ENCODE measurements at places on chromosomes 2 and 18.

GRCh38 chr18:46214435-46214834 lies 110.2 kb downstream of the HAUS1 start:
- no peak for DNase-seq

- no peak for DNase-seq
These were observed 11.9 kb upstream of the SLC14A1 start for GRCh38 chr18:45712061-45712460.

- no peak for DNase-seq
These were observed 7.3 kb downstream of the CEP192 start for GRCh38 chr18:12998332-12999060.

- DNase-seq = no peak
These were observed 52.0 kb upstream of the CALCRL start for GRCh38 chr2:187499941-187500532.

DNA sequence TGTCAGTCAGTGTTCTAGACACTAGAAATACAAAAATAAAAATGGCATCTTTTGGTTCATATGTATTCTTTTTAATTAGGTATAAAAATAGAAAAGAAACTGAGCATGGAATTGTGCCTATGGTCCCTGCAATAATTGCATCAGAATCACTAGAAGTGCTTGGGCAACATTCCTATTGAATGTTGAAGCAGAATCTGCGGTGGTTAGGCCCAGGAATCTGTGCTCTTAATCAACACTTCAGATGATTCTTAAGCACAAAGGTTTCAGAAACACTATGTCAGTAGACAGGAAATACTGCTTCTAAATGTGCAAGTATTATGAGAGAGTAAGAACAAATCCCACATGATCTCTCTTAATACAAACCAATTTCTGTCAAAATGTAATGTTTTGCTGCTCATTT lies 20.3 kb upstream of the RBBP8 start:
- DNase-seq = no peak

- no peak for DNase-seq
These were observed 807.1 kb downstream of the RNF144A start for GRCh38 chr2:7724336-7724735.

DNA sequence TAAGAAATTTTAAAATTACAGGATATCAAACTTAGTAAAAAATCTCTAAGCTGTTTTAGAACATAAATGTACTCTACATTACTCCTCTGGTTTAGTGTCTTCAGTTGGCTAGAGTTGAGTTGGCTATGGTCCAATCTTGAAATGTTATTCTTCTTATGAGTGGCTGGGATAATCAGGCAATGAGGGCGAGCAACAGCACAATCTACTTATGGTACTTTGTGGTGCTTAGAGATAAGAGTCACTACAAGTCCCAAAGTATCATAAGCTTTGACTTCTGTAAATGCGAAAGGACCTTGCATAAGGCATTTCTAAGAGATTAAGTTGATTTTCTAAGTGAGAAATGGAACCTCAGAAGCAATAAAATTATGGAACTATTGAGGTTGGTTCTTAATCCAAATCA lies 361.7 kb downstream of the GPD2 start:
- DNase-seq = no peak

- DNase-seq = no peak
These were observed 252.2 kb upstream of the SPHKAP start for GRCh38 chr2:228433721-228434120.

DNA sequence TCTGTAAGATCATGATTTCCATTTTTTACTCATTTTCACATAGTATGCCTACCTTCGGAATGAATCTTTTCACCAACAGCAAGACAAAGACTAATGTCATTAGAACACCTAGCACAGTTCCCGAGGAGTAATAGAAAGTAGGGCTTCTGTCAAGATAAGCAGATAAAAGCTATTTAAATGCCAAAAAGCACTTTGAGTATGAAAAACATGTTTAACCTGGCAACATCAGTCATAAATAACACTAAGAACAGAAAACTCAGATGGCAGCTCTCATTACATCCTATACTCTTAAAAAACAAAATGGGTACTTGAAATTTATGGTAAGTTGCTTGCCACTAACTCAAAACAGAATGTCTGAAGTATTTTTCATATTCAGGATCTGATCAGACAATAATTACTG lies 17.1 kb downstream of the NEMP2 start:
- no peak for DNase-seq

- DNase-seq = no peak
These were observed 136.5 kb upstream of the ETAA1 start for GRCh38 chr2:67260343-67261277.

DNA sequence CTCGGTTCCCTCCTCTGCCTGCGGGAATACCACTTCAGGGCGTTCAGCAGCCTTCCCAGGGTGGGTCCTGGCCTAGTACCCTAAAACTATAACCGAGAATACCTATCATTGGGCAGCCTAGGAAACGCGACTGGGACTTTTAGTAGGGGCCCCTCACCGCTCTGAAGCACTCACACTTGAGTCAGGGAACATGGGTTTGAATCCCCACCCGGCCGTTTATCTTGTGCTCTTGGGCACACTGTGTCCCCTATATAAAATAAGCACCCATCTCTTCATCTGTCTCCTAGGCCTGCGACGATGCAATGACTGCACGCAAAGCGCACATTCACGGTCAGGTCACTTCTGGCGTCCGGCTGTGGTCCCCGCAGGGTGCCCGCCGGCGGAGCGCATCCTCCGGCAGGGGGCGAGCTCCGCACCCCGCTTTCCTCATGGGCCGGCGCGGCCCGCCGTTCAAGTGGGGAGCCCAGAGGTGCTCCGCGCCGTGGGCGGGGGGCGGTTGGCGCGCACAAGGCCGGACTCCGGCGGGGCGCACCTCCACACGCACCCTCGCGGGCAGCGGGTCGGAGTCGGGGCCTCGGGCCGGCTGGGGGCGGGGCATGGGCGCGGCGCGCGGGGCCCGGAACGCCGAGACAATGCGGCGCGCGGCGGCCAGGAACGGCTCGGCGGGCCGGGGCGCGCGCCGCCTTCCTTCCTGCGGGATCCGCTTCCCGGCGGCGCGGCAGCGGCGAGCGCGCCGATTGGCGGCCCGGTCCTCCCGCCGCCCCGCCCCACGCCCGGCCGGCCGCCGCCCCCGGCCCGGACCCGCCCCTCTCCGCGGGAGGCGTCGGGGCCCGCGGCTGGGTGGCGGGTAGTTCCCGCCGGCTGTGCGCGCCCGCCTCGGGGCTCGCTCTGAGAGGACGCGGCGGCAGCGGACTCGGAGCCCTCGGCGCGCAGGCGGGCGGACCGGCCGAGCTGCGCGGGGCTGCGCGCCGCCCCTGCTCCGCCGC lies at the start of gene ASAP2:
ASAP2 (plus strand) TSS at position 850 of the 986 bp plus-strand sequence. CDS start 293 bp downstream, outside the sequence.
- DNase-seq = no peak

DNA sequence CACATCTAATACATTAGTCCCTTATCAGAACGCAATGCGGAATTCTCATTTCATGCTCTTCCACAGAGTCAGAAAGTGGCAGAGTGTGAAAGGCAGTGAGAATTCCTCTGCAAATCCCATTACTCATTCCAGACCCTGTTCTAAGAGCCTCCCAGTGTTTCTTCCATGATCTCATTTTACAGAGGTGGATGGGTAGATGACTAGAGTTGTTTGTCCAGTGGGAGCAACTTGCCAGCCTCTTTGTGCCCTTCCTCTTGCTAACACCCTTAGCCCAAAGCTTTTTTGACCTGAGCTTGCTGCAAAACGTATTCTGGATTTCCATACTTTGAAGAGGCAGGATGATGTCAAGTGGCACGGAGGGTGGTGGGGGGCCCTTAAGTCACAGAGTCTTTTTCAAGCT lies 467.7 kb upstream of the RGPD4 start:
- DNase-seq = no peak

DNA sequence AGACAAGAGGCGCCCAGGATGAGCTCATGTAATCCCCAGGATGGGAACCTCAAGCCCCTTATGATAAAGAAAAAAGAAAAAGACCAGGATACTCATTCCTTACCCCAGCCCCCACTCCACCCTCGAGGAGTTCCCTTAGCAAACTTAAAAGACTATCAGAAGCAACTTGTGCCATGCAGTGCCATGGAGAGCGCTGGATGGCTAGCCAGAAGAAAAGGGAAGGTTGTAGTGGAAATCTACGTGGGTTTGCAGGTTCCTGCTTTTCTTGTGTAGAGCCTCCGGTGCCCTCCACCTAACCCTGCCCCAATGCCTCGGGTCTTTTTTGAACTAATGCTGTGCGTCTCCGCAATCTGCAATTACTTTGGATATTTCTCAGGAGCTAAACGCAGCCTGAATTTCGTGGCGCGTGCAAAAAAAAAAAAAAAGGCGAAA lies 16.2 kb upstream of the BCL11A start:
- no peak for DNase-seq

- no peak for DNase-seq
These were observed 224.3 kb downstream of the ANAPC1 start for GRCh38 chr2:111659361-111660333.

GRCh38 chr2:212842544-212843185 lies 304.1 kb upstream of the ERBB4 start:
- DNase-seq = no peak

- no peak for DNase-seq
These were observed 27.6 kb upstream of the MYO1B start for GRCh38 chr2:191217580-191217979.

DNA sequence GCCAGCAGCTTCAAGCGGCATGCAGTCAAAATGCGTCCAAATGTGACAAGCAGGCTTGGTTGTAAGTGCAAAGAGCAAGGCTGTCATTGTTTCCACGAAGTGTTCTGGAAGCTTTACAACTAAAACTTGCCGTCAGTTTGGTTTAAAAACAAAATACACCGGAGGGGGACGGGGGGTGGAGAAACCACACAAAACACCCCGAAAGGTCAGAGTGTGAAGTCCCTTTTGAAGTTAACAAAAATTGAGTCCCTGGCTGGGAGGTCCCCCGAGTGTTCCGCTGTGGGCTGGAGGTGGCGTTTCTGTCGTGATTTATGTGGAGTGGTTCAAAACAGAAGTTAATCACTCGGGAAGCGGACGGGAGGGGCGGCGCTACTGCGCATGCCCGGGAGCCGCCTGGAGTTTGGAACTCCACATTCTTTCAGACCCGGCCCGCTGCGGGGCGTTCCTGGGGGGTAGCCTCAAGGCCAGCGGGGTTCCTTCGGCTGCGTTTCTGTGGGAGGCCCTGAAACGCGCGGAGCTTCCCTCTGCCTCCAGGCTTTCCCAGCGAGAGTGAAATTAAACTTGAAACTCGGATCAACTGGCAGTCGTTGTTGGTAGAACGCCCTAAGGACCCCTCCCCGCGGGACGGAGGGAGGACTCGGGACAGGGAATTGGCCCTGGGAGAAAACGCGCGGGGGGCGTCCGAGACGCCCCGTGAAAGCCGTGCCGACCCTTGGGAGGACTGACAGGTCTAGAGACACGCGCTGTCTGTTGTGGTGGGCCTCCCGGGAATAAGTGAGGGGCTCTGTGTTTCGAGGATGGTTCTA lies 1.4 kb downstream of the TGIF1 start:
- DNase-seq = peak; percentile 69

DNA sequence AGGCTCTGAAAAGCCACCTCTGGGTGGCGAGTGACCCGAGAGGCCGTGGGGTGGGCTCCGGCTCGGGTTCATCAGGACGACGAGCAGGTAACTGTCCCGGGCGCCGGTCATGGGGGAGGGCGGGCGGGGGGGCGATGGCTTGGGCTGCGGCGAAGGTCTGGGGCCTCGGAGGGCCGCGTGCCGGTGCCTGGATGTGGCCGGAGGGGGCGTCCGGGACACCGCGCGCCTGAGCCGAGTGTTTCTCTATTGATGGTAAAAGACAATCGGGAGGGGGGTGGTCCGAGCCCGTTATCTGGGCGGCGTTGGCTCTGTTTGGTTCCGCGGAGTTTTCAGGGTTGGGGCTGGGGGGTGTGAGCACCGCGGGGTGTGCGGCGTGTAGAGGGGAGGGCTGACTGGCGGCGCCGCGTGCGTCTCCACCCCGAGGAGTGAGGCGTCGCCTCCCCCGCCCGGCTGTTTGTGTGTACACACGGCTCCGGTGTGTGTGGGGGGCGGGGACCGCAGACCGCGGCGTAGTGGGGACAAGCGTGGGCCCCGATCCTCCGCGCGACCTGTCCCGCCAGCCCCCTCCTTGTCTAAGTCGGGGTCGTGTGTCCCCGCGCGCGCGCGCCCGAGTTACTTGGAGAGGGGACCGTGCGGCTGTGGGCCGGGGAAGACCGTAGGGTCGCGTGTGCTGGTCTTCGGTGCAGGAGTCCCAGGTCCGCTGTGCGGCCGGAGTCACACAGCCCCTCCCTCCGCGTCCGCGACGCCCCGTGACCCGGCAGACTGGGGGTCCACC lies 1.6 kb downstream of the CTIF start:
- DNase-seq = no peak

GRCh38 chr2:189046320-189046719 lies 72.1 kb downstream of the COL3A1 start:
- no peak for DNase-seq

DNA sequence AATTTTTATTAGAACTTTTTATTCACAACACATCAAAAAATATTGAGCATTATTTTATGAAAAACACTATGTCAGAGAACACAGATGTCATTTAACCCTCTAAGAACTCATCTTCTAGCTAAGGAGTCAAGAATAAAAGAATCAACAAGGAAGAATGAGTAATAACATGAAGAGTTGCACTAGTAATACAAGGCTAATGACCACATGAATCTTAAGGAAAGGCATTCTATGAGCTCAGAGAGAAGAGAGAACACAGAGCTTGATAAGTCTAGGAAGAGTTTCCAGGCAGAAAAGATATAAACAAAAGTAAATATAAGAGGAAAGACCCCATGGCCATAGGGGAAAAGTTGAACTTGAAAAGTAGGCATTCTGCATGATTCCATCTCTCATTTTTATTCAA lies 166.5 kb downstream of the MAIP1 start:
- DNase-seq = no peak

- DNase-seq = no peak
These were observed at the start of gene ZSWIM2 for GRCh38 chr2:186848873-186849578. Gene ZSWIM2, minus strand, starts transcription at chr2:186849170. Its CDS starts 40 bp downstream, at chr2:186849130.

GRCh38 chr2:83615511-83615910 lies 843.6 kb downstream of the SUCLG1 start:
- no peak for DNase-seq

- DNase-seq = no peak
These were observed 104.6 kb downstream of the PLEKHM3 start for GRCh38 chr2:207920721-207921120.

GRCh38 chr2:182197529-182197928 lies 211.9 kb downstream of the PPP1R1C start:
- no peak for DNase-seq

DNA sequence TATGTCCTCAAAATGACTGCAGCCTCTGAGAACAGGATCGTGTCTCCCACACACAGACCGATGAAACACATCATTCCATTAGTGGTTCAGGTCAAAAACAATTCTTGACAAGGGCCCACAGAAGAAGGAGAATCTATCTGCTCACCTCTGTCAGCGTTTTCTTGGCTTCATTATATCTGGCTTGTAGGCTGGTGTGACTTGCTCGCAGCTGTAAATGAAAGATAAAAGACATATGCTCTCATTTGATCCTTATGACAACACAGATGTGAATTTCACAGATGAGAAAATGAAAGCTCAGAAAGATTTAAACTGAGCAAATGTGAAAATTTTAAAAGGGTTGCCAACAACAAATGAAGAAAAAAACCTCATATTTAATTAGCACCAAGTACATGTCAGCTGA lies 61.6 kb downstream of the CCDC93 start:
- DNase-seq = no peak

DNA sequence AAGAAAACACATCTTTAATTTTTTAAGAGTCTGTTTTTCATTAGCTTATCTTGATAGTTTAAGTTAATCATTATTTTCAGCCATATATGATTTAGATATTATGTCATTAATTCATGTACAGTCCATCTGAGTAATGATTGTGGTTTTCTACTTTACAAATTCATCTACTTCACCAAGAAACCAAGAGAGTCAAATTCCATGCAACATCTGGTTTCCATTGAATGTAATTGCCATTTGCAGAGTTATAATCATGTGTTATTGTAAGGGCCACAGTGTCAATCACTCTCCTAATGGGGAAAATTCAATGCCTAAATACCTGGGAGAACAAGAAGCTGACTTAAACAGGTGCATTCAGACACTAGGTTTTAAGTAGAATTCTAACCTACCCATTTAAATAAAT lies 217.2 kb upstream of the OSR1 start:
- DNase-seq = no peak
